ENCODE measurements at places on chromosomes 12 and 14. TPM values are rescaled to one million over a fixed set of nuclear protein-coding genes. Genes with fewer than 3 reads are reported as not detected.

DNA sequence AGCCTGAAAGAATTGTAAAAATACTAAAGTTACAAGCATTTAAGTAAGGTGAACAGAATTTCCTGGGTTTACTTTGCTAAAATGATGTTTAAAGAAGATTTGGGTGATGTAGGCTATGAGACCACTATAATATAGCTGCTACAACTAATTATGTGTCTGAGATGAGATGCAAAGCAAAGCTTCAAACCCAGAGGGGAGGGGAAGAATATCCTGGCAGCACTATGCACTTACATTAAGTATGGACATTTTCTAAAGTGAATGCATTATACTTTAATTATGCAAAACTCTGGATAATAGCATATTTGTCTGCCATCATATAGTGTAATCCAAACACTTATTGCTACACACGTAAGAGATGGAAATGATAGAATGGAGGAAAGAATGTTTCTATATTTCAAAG lies 1003.7 kb downstream of the GALC start:
- no peak for DNase-seq

DNA sequence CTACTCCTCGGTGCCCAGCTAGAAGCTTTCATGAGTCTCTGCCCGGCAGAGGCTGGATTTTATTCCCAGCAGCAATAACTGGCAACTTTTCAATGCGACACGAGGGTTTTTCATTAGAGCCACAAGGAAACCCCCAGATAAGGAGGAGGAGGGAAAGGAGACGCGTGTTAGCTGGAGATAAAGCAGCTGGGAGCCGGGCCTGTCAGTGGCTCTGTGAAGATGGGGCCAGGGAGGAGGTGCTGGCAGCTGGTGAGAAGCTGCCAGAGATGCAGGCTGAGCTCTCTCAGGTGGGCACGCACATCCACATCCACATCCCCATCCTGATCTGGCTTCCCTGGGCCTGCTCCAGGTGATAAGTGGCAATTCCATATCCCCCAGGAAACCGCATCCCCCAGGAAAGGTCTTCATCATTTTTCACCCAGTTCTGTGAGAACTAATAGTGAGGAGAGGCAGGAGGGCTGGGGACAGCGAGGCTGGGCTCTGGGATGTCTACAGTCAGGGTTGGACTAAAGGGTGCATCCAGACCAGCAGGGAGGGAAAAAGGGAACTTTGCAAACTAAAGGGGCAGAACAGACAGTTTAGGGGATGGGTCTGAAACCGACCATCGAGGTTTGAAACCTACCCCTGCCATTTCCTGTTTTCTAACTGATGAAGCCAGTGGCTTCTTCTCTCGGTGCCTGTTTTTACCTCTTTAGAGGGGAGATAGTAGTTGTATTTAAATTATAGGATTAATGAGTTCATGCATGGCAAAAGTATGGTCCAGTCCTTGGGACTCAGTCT lies 413.2 kb downstream of the DPF3 start:
- no peak for DNase-seq

GRCh38 chr12:52867642-52868041 lies 18.8 kb upstream of the KRT78 start:
- no peak for DNase-seq

DNA sequence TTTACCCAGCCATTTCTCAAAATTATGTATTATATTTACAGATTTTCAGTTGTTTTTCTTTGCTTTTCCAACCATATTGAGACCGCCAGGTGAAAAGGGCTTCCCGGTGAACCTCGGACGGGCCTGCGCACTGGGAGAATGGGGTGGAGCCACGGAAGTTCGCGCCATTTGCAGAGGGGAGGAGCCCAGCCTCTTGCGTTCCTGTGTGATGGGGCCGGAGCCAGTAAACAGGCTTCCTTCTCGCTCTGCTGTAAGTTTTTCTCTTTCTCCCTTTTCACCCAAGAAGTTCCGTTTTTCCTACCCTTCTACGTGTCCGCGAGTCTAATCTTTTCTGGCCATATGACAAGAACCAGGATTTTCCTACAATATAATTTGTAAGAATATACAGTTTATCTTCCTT lies 1108.8 kb upstream of the SEL1L start:
- DNase-seq = no peak

GRCh38 chr14:51954031-51954430 lies 35.3 kb upstream of the RTRAF start:
- DNase-seq = no peak

GRCh38 chr14:104477666-104478380 lies 101.7 kb upstream of the C14orf180 start:
- DNase-seq = no peak

SOAT2 gene
- total RNA-seq = not detected

TAS2R46 gene
- total RNA-seq = 0.89 TPM

All from SJSA1 (cell line).